ENCODE measurements at places on chromosomes 5 and 9.

- no peak for DNase-seq
Observed at GRCh38 chr5:135131801-135132680, 98.0 kb upstream of the PITX1 start.

GRCh38 chr9:23290973-23291372 is 535.1 kb downstream of the ELAVL2 start:
- DNase-seq, result no peak

DNA sequence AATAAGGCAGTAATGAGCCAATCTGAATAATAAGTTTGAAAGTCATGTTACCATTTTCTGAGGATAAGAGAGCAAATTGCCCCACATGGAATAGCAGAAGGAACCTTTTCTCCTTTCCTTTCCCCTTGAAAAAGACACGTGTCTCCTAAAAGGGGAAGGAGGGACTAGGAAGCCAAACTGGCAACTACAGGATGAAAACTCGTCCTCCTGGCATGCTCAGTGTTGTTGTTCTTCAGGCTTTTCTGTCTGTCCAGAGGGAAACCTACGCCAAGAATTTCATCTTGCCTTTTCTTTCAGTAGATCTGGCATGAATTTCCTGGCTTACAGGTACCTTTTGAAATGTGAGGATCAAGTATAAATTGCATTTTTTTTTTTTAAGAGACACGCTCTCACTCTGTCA is 355.9 kb upstream of the TLE4 start:
- no peak for DNase-seq

- no peak for DNase-seq
Observed at GRCh38 chr5:181191526-181192336, 13.3 kb downstream of the TRIM7 start.

- no peak for DNase-seq
Observed at GRCh38 chr5:176897263-176897662, 1.9 kb downstream of the HK3 start.

- DNase-seq, result no peak
Observed at GRCh38 chr5:65037831-65038815, 269.4 kb downstream of the CWC27 start.

- no peak for DNase-seq
Observed at GRCh38 chr5:140567136-140567818, 2.6 kb downstream of the SLC35A4 start.
